ENCODE measurements at places on chromosomes 3 and 15.

GRCh38 chr3:141330235-141330634, 38.1 kb upstream of the ZBTB38 start:
- no peak for DNase-seq

DNA sequence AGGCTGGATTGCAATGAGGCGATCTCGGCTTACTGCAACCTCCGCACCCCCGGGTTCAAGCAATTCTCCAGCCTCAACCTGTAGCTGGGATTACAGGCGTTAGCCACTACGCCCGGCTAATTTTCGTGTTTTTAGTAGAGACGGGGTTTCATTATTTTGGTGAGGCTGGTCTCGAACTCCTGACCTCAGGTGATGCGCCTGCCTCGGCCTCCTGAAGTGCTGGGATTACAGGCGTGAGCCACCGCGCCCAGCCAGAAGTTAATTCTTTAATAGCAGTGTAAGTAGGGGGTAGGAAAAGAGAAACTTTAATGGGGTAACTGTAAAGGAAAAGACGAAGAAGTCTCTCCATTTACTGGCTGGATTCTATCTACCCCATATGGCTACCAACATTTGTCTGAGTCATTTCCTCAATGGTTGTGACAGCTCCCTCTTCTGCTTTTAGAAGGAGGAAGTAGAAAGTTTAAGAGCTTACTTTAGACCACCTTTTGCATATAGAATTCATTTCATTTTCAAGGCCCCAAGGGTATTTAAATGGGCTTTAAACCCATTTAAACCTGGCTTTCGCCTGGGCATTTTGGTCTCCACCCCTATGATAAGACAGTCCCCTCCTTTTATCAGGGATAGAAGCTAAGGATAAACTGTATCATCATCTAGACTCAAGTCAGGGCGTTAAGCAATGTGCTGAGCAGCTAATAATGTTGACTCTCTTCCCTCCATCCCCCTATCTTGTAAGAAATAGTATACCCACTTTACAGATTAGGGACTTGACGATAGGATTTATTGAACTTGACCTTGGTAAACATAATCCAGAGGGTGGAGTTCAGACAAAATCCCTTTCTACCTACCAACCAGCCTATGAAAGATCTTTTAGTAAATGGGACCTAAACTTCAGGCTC, 1.1 kb upstream of the CDV3 start:
- DNase-seq, result peak; percentile 60

- DNase-seq, result no peak
Measured at GRCh38 chr15:90437516-90437915, 49.5 kb downstream of the IQGAP1 start.

DNA sequence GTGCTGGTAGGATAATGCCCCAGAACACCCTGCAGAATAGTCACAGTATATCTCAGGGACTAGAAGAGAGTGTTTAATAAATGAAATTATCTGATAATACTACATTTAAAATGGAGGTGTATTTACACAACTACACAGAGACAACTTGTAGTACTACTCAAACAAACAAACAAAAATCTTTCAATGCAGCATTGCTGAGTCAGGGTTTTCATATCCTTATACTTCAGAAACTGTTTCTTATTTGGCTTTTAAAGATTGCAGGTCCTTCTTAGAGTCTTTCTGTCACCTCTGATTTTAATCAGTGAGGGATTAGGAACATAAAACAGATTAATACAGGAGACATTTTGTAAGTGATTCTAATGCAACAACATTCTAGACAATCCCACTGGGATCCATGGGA, 57.4 kb downstream of the EPHA3 start:
- no peak for DNase-seq

GRCh38 chr3:150783920-150784746, 21.2 kb upstream of the SIAH2 start:
- no peak for DNase-seq

DNA sequence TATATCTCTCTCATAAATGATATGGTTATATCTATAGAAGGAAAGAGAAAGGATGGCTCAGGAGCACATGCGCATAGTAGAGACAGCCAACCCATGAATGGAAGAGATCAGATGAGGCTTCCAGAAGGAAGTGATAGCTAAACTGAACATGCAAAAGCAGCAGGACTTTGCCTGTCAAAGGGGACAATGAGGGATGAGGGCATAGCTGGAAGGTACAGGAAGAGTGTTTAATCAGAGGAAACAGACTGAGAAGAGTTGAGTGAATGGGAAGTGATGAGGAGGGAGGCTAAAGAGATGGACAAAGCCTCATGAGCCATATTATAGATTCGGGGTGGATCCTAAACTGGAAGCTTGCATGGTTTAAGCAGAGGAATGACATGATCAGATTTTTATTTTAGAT, 26.5 kb upstream of the VEPH1 start:
- DNase-seq, result no peak

GRCh38 chr3:138862924-138863775, 28.4 kb upstream of the PIK3CB start:
- peak; percentile 2 for DNase-seq

GRCh38 chr15:43793647-43794046, 1.5 kb downstream of the SERF2 start:
- no peak for DNase-seq

GRCh38 chr3:106438887-106439286, 570.1 kb upstream of the CBLB start:
- DNase-seq, result no peak

DNA sequence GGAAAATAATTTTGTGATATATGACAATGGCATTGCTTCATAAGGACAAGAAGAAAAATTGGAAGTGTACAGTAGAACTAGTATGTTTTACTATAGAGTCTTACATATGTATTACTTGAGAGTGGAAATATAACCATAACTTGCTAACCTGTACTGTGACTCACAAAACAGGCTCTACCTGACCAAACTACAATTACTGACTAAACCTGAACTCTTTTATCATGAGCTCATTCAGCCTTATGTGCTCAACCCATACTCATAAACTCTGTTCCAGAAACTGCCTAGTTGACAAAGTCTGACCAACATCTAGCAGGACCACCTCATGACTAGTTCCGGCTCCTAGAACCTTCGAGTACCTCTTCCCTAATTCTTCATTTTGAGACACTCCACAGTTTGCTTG, 6.3 kb downstream of the CDIN1 start:
- DNase-seq, result no peak
